ENCODE measurements at places on chromosomes 16 and 17. TPM values are rescaled to one million over a fixed set of nuclear protein-coding genes. Genes with fewer than 3 reads are reported as not detected.

KRT33B gene
- not detected for total RNA-seq

TBC1D3C gene
- total RNA-seq, result not detected

CCL8 gene
- not detected for total RNA-seq

VTN gene
- total RNA-seq, result 0.26 TPM

NGFR gene
- 0.20 TPM for total RNA-seq
